ENCODE measurements at places on chromosomes 16 and 17.

GRCh38 chr16:24116046-24116776, 139.9 kb upstream of the CACNG3 start:
- DNase-seq, result no peak

- DNase-seq, result peak; percentile 31
Measured at GRCh38 chr17:57114085-57114673, 29.1 kb downstream of the AKAP1 start.

DNA sequence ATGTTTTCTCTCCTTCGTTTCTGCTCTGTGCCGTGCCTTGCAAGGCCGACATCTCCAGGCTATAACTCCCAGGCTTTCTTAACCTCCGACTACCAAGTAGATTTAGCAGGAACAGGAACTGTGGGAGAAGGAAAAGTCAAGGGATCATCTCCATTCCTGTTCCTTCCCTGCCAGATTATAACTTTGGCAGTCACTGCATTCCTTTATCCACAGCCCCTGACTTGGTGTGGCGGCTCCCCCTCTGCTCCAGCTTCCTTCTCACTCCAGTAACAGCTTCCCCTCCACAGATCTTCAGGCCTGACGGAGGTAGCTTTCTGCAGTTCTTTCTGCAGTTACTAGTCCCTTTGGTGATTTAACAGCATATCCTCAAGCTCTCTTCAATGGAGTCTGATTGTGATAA, 234.6 kb upstream of the MON1B start:
- no peak for DNase-seq

- no peak for DNase-seq
Measured at GRCh38 chr17:2821868-2822267, 25.6 kb downstream of the RAP1GAP2 start.

DNA sequence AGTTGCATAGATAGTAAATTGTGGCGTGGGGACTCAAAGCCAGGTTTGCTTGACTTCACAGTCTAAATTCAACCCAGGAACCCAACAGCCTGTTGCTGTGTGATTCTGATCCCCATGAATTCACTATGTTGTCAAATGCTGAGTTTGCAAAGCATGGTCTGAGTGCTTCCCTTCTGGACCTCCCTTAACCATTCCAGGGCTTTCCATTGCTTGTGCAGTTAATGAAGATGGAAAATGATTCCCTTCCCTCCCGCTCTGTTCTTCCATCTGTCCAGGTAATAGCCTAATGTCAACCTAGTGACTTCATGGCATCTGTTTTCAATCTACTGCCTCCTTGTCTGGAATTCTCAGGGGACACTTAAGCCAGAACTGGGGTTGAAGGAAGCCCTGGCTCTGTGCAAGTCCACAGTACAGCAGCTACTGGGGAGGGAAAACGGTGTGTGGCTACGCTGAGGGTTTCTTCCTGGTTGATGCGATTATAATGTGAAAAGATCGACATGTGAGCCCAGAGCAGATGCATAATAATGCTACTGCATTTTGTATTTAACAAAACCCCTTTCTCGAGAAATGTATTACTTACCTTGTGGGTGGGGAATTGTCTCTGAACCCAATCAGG, 206.7 kb downstream of the CDH13 start:
- peak; percentile 28 for DNase-seq

GRCh38 chr16:74720579-74720978, 19.9 kb upstream of the MLKL start:
- no peak for DNase-seq

DNA sequence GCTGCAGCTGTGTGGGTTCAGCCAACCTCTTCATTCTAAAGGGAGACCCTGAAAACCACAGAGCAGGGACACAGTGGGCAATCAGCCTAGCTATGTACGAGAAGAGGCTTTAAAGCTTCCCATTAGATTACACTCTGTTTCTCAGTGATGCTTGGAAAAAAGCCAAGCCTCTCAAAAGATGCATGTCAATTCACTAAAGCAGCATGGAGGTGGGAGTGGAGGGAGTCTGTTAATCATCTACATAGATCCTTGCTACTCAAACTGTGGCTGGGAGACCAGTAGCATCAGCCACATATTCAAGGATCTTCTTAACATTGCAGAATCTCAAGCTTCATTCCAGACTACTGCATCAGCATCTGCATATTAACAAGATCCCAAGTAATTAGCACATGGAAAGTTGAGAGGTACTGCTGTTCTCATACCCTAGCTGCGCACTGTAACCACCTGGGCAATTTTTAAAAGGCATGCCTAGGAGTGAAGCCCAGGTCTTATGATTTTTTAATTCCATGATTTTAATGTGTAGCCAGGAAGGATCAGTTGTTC, 305.9 kb downstream of the PMP22 start:
- DNase-seq, result no peak

DNA sequence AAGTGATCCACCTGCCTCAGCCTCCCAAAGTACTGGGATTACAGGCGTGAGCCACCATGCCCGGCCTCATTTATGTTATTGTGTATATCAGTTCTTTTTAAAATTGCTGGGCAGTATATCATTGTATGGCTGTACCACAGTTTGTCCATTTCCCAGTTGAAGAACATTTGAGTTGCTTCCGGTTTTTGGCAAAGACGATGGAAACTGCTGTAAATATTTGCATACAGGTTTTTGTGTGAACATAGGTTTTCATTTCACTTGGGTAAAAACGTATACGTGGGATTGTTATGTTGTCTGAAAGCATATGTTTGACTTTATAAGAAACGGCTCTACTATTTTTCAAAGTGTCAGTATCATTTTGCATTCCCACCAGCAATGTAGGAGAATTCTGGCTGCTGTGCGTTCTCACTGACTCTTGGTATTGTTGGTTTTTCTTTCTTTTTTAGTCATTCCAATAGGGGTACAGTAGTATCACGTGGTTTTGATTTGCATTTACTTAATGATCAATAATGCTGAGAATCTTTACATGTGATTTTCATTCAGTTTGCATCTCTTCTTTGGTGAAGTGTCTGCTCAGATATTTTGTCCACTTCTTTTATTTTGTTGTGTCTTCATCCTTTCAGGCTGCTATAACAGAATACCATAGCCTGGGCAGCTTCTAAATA, 63.2 kb upstream of the GOT2 start:
- no peak for DNase-seq
